Type B pancreatic cell (in vitro differentiated cells): ENCODE measurements at places on chromosomes 5 and 9. TPM values are rescaled to one million over a fixed set of nuclear protein-coding genes. Genes with fewer than 3 reads are reported as not detected.

- DNase-seq: no peak
These were observed 380.2 kb upstream of the ZNF462 start for GRCh38 chr9:106482733-106483132.

- DNase-seq: no peak
These were observed 144.0 kb upstream of the PLPPR1 start for GRCh38 chr9:100884518-100884917.

TERT gene
- total RNA-seq: 1.7 and 2.4 TPM in 2 replicates

DNA sequence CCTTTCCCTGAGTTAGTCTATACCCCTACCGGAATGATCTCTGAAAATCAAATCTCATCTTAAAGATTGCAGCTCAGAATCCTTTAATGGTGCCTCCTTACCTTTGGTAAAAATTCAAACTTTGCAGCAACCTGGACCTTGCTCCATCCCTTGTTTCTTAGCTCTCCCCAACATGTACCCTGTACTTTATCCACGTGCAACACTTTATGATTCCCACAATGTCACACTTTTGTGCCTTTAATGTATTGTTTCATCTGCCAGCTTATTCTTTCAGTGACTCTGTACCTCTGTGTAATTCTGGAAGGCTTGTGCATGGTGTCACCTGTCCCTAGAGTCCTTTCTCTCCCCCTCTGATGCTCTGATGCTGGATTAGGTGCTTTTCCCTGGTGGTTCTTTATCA, 9.5 kb downstream of the ACO1 start:
- DNase-seq: no peak

DNA sequence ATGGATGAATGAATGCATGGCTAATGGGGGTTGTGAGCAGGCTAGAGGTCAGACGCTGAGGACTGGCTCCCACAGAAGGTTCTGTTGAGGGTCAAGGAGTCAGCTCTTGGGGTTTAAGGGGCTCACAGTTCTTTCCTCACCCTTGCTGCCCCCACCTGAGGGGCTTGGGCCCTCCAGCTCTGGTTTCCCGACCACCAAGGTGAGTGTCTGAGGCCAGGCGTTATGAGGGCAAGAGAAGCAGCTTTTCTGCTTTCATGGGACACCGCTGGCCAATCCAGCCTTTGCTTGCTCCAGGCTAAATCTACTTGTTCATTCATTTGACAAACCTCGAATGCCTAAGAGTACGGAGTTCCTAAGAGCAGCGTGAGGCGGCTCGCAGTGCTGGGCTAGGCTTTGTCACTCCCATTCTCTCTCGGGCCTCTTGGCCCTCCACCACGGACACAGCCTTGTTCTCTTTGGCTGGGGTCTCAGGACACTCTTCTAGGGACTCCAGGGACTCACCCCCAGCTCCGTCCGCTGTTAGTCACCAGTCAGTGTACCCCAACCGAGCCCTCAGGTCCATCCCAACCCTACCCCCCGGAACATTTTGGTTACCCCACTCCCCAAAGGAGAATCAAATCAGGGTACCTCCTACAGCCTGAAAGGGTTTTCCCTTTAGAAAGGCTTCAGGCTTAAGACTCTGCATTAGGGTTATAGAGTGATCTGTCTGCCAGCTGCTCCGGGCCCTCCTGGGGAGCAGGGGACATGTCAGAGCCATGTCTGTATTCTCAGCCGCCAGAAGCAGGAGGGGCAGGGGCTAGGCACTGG, 210.1 kb upstream of the MVB12B start:
- DNase-seq: no peak

- no peak for DNase-seq
These were observed 85.4 kb downstream of the NTRK2 start for GRCh38 chr9:84754881-84755280.

- no peak for DNase-seq
These were observed 36.2 kb upstream of the PRDM12 start for GRCh38 chr9:130627896-130628792.

CNTNAP3B gene
- 4.5 and 29.7 TPM in 2 replicates for total RNA-seq

ASPN gene
- total RNA-seq: 1.3 TPM in 1 of 2 replicates, not detected in the other

DNA sequence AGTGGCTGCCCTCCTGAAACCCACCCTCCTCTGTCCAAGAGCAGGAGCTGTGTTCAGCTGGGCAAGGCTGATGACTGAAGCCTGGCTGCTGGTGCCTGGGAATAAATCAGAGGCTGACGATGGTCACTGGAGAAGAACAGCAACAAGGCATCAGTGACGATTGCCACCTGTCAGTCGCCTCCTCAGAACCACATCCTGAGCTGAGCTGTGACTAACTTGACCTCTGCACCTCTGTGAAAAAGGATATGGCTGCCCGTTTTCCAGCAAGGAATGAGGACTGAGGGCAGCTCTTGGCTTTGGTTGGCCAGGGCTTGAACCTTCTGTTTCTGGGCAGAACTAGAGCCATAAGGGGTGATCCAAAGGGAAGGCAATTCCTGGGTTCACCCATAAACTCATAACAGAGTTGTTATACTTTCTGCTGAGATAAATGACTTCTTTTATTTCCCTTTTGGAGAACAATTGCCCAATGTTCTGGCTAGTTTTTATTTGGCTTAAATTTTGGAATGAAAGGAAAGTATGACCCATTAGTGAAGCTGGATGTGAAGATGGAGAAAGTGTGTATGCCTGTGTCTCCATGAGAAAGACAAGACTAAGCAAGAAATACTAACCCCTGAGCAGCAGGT, 40.1 kb downstream of the TRIP13 start:
- DNase-seq: no peak

DNA sequence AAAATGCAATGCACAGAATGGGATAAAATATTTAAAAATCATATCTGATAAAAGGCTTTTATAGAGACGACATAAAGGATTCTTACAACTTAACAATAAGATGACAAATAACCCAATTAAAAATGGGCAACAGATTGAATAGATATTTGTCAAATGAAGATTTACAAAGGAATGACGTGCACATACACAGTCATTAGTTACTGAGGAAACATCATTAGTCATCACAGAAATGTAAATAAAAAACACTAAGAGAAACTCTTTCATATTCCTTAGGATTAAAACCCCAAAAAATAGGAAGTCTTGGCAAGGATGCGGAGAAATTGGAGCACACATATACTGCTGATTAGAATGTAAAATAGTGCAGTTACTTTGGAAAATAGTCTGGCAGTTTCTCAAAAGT, 1886.0 kb upstream of the CDH6 start:
- no peak for DNase-seq

FST gene
- 2.5 and 7.6 TPM in 2 replicates for total RNA-seq

NR2F1 gene
- 6.6 and 126 TPM in 2 replicates for total RNA-seq

GRCh38 chr5:143374496-143375217, 28.8 kb downstream of the NR3C1 start:
- no peak for DNase-seq

GRCh38 chr9:6538666-6539071, 106.9 kb downstream of the GLDC start:
- no peak for DNase-seq

GRCh38 chr9:85202596-85202995, 533.1 kb downstream of the NTRK2 start:
- DNase-seq: no peak

DNA sequence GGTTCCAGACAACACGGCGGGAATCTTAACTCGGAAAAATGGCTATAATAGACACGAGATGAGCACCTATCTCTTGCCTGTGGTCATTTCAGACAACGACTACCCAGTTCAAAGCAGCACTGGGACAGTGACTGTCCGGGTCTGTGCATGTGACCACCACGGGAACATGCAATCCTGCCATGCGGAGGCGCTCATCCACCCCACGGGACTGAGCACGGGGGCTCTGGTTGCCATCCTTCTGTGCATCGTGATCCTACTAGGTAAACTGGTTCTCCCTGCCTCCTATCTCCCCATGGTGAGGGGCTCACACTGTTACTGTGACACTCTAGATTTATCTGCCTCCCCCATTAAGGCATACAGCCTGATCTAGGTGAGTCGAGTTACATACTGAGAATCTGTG, 124.2 kb downstream of the CDH6 start:
- DNase-seq: no peak

DNA sequence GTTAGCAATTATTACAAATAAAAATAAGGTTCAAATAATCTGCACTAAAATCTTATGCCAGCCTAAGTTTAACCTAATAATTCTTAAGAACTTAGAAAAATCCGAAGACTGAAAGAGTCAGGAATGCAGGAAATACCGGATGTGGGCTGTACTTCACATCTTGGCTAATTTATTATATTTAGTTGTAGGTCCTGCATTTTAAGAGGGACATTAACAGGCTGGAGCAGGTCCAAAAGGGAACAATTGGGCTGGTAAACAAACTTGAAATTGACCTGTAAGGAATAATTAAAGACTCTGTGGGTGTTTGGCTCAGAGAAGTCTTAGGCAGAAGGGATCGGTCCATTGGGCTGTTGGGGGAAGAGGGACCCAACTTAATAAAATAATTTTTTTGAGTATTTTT, 18.4 kb downstream of the GLRA1 start:
- DNase-seq: no peak

DNA sequence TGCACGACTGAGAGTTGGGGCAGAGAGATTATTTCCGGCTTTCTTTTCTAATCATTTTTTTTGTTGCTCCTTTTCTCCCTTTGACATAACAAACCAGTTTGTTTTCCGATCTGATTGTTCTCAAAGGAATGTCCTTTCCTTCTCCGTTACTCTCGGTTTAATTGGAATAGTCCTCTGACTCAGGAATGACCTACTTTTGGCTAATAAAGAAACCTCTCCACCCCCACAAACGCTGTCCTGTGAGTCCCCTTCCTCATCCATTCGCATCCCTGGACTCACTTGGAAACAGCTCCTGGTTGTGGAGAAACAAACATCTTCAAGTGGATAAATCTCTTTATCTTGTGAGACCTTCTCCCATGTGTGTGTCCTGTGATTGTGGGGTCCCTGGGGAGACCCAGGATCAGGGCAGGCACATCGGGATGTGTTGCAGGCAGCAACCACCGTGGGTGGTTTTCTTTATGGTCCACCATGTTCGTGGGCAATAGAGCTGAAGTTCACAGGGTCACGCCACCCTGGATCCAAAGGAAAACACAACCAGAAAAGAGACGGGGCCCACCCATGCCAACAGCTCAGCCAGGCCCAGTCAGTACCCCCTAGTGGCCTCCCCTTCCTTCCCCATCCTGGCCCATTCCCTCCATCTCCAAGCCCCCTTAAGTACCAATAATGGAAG, 45.2 kb upstream of the NEK6 start:
- DNase-seq: no peak

GRCh38 chr5:157215514-157216167, 35.0 kb downstream of the ITK start:
- DNase-seq: no peak

CTXN3 gene
- 0.29 TPM in 1 of 2 replicates, not detected in the other for total RNA-seq

GRCh38 chr5:16849181-16849580, 86.9 kb downstream of the MYO10 start:
- no peak for DNase-seq

- DNase-seq: no peak
These were observed 26.7 kb upstream of the SEC16A start for GRCh38 chr9:136509549-136509948.

TNFSF8 gene
- 0.19 and 0.43 TPM in 2 replicates for total RNA-seq

DNA sequence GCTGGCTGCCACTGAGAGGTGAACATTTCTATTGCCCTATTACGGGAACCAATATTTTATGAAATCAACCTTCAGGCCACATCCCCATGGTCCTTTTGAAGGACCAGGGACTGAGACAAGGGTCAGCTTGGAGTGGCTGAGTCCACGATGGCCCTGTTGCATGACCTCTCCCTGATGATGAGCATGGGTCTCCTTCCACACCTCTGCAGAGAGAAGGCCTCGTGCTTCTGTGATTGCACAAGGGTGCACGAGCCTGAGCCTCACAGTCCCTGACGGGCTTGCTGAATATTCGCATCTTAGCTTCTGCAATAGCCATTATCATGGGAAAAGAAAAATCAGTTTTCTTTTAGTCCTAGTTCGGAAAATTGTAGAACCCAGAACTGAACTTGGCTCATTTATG, 255.0 kb upstream of the IRX2 start:
- DNase-seq: peak; percentile 37

DNA sequence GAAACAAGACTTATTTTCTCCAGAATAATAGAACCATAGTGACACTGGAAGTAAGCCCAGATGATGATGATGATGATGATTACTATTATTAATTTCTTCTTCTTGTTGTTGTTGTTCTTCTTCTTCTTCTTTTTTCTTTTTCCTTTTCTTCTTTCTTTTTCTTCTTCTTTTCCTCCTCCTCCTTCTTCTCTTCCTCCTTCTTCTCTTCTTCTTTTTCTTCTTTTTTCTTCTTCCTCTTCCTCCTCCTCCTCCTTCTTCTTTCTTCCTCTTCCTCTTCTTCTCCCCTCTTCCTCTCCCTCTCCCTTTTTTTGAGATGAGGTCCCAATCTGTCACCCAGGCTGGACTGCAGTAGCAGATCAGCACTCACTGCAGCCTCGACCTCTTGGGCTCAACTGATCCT, 40.5 kb upstream of the RUFY1 start:
- no peak for DNase-seq

- DNase-seq: no peak
These were observed 28.8 kb downstream of the NSD1 start for GRCh38 chr5:177162379-177162778.

PAEP gene
- total RNA-seq: not detected in 2 replicates

GRCh38 chr5:6829150-6829784, 116.0 kb downstream of the TENT4A start:
- no peak for DNase-seq

SLCO6A1 gene
- 0.43 and 1.4 TPM in 2 replicates for total RNA-seq

GRCh38 chr5:115033861-115034260, 135.8 kb downstream of the TRIM36 start:
- DNase-seq: no peak

GRCh38 chr5:115796656-115797055, 19.8 kb downstream of the CDO1 start:
- no peak for DNase-seq

DNA sequence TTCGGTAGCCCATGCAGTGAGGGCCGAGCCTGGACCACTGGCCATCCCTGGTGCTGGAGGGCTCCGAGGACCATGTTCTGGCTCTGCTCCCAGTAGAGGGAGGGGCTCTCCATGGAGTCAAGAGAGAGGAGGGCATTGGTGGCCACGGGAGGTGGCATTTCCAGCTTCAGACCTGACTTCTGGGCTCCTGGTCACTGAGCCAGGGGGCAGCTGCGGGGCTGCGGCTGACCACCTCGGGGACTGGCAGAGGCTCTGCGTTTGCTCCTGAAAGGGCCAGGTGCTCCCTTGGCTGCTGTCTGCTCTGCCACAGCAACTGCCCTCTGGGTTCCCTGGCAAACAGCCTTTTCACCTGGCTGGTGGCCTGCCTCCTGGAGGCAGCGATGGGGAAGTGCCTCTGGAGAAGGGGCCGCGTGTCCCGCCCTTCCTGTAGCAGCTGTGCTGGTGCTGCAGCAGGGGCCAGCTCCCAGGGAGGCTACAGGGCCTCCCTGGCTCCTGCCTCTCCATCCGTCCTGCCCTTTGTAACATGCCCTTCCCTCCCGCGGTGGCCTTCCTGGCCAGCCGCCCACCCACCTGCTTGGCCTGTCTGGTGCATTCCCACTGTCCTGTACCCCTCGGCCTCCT, 144.6 kb downstream of the CACNA1B start:
- no peak for DNase-seq

DNA sequence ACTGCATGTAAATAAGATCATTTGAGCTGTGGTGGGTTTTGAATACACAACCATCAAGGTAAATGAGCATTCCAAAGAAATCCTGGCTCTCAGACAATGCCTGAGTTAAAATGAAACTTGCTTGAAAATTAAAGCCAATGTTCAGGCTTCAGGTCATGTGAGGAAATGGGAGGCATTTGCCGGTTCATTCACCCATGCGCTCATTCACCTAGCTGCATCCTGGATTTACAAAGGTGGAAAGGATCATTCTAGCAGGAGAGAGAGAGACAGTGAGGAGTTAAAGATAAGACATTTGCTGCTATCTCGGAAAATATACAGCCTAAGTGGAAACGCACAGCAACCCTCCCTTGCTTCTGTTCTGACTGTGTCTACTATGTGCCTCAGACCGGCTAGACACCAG, 143.8 kb upstream of the KLF4 start:
- DNase-seq: no peak

CDH9 gene
- 0.68 TPM in 1 of 2 replicates, not detected in the other for total RNA-seq
